Naive thymus-derived CD8-positive, alpha-beta T cell (primary cell): ENCODE measurements at places on chromosomes 4 and X. TPM values are rescaled to one million over a fixed set of nuclear protein-coding genes. Genes with fewer than 3 reads are reported as not detected.
A peak's percentile ranks its signal among the peaks of the same experiment; 100 is the strongest.

FGFBP2 gene
- total RNA-seq, result 12.8 TPM

DNA sequence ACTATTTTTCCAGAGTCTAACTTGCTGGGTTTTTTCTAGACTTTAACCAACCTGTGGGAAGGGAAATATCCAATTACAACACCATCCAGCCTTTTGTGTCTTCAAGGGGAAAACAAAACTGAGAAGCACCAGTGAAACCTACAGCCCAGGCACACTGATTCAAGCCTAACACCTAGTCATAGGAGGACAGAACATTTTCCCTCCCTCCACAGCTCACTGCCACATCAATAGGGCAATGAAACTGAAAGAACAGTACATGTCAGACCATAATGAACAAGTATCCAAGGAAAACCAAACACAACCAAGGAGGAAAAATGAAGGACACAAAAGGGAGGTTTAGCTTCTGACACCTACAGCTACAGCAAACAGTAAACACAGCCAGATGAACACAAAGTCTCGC, 17.6 kb downstream of the MAGEA8 start:
- no peak for DNase-seq

- DNase-seq, result no peak
Observed at GRCh38 chr4:178784491-178784890, 1342.3 kb upstream of the AGA start.

GRCh38 chr4:149322203-149322602, 493.4 kb downstream of the IQCM start:
- DNase-seq, result no peak

DNA sequence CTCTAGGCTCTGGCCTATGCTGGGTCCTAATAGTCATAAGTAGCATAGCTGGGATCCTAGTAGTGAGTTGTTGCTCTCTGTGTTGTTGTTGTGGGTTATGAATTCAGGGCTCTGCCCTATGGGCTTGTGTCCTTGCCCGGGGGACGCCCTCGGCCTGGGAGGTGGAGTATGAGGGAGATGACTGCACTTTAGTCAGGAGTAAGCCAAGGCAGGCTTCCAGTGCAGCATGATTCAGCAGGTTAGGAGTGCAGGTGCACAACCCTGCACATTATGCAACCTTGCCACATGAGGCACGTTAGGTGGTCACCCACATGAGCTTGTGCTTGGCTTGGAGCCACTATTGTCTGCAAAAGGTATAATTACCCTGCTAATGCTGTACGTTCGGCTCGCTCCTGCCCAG, 58.4 kb upstream of the CCDC149 start:
- DNase-seq, result no peak

SPANXC gene
- total RNA-seq, result not detected

GRCh38 chrX:49041744-49042580, 1.2 kb downstream of the TFE3 start:
- no peak for DNase-seq

SCRG1 gene
- total RNA-seq, result not detected

- DNase-seq, result no peak
Observed at GRCh38 chrX:130861462-130861861, 41.5 kb downstream of the ENOX2 start.

- DNase-seq, result no peak
Observed at GRCh38 chr4:7759635-7760034, 180.0 kb downstream of the AFAP1 start.

DNA sequence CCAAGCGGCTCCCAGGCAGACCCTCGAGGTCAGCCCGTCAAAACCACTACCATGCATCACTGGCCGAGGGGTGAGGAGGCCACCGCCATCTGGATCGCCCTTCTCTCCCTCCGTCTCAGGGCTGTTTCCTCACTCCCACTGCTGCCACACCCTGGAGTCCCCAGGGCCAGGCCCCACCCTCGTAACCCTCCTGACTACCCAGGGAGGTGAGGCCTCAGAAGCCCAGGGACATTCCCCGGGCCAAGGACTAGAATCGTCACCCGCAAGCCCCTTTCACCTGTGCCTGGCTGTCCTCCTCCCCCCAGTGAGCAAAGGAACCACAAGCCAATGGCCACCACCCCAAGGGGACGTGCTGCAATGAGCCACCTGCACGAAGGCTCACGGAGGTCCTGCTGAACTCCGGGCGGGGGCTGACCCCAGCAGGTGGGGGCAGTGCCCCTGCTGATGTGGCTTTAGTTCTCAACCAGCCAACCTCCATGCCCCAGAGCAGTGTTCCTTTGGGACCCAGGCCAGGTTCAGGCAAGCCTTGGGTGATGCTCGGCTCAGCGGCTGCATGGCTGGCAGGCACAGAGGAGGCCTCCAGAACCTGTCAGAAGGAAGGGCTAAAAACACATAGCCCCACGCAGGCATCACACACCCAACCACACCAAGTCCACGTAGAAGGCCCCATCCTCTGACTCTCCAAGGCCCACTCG, 23.8 kb downstream of the PPP2R2C start:
- DNase-seq, result peak; percentile 43

DNA sequence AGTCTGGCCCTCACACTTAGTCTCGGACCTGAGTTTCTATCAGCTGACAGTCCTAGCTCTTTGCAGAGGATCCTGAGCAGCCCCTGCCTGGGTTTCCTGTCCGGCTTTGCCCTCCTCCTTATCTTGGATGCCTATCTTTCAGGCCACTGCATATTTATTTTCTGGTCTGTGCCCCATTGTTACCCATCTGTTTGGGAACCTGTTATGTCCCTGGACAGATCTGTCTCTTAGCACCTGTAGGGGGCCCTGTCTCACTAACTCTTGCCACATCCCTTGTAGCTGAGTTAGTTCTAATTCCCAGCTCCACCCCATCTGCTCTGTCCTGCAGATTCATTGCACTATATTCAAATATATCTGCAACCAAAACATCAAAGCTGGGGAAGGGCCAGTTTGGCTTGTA, 514.9 kb upstream of the LCORL start:
- no peak for DNase-seq

- no peak for DNase-seq
Observed at GRCh38 chr4:122232633-122233032, 80.5 kb downstream of the BLTP1 start.

- DNase-seq, result no peak
Observed at GRCh38 chr4:28772066-28772465, 1911.4 kb downstream of the STIM2 start.

DNA sequence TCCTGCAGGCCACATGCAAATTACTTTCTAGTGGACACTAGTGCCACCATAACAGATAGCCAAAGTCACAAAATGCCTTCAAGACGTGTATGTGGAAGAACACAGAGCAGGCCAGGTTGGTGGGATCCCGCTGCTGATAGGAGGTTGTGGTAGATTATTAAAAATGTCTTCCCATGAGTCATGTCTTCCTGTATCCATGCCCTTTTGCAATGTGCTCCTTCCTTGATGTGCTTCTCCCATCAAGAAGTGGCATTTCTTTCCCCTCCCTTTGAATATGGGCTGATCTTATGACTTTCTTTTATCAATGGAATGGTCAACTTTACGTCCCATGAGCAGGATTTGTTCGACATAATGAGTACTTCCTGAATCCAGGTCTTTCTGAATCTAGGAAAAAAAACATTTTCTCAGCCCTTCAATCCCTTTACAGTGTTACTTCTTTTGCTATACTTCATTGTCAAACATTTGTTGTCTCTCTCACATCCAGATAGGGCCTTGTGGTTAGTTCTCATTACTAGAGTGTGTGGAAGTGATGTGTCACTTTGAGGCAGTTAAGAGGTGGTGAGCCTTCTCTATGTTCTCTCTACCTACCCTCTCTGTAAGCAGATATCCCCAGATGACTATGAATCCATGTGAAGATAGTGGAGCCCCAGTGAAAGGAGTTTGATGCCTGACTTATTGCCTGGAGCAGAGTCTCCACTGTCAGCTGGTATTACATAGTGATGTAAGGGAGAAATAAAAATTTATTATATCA, 519.2 kb upstream of the DIPK2B start:
- no peak for DNase-seq

NLRP2B gene
- total RNA-seq, result not detected

DNA sequence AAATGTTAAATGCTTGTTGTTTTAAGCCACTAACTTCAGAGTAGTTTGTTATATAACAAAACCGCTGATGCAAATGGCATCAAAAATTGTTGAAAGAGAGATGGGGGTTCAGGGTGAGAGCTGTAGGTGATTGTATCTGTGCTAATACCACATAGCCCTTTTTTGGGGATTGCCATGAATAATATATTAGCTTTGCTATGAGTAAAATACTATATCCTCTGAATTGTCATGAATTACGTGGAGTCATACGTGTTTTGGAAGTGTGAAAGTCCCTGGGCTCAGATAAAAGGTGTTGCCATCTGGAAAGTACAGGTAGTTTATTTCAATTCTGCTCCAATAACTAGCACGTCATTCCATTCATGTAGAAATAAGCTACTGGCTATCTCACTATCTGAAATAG, 30.6 kb downstream of the DYNLT3 start:
- no peak for DNase-seq

DNA sequence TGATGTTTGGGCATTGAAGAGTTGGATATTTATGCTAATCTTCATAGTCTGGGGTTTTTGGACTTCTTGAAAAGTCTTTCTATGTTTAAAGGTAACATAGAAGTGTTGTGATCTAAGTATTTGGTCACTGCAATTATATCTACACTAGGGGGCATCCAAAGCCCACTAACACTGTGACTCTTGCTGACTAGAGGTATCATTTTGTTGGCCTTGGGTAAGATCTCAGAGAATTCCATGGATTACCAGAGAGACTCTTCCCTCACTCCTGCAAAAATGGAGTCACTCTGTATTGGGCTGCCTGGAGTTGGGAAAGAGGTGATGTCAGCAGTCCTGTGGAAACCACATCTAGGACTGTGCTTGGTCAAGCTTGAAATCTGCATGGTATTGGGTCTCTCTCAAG, 1077.6 kb downstream of the FAM133A start:
- DNase-seq, result no peak

DNA sequence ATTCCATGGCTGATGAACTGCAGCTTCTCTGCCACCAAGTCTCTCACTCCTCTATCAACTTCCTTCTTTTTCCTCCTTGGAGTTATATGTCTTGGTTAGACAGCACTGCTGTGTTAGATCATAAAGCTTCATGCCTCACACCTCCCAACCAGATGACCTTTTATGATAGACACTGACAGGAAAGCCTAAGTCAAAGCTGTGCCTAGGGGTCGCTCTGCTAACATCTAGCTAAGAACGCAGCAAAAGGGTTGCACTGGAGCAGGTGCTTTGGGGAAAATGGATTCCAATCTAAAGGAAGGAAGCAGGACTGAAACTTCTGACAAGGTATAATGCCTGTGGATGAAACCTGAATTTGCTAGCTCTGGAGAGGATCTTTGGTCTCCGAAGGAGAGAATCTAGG, 509.7 kb downstream of the SMARCA1 start:
- DNase-seq, result no peak

FAM3A gene
- 66.0 TPM for total RNA-seq

GRCh38 chrX:21479695-21480270, 105.6 kb downstream of the CNKSR2 start:
- no peak for DNase-seq

PRR32 gene
- not detected for total RNA-seq

DNA sequence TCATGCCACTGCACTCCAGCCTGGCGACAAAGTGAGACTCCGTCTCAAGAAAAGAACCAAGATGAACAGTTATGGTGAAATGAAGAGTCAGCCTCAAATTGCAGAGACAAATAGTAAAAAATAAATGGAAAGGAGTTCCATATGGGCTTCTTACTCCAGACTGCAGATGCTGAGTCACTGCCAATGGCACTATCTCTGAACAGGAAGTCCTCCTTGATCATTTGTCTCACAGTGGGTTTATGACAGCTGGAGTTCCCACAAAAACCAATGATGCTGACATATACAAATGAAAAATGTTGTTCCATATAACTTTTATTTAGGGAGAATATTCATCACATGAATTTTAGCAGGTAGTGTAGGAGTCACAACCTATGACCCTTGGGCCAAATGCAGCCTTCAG, 631.6 kb downstream of the PCDH18 start:
- no peak for DNase-seq

GRCh38 chrX:47581731-47582647, at the start of gene TIMP1:
Gene TIMP1, plus strand, starts transcription at chrX:47582436. Its CDS starts 980 bp downstream, at chrX:47583416.
- peak; percentile 84 for DNase-seq

- DNase-seq, result no peak
Observed at GRCh38 chr4:171667906-171668305, 145.3 kb upstream of the GALNTL6 start.

CYSLTR1 gene
- 0.80 TPM for total RNA-seq

BOD1L1 gene
- total RNA-seq, result 84.5 TPM

ZCCHC12 gene
- not detected for total RNA-seq

DNA sequence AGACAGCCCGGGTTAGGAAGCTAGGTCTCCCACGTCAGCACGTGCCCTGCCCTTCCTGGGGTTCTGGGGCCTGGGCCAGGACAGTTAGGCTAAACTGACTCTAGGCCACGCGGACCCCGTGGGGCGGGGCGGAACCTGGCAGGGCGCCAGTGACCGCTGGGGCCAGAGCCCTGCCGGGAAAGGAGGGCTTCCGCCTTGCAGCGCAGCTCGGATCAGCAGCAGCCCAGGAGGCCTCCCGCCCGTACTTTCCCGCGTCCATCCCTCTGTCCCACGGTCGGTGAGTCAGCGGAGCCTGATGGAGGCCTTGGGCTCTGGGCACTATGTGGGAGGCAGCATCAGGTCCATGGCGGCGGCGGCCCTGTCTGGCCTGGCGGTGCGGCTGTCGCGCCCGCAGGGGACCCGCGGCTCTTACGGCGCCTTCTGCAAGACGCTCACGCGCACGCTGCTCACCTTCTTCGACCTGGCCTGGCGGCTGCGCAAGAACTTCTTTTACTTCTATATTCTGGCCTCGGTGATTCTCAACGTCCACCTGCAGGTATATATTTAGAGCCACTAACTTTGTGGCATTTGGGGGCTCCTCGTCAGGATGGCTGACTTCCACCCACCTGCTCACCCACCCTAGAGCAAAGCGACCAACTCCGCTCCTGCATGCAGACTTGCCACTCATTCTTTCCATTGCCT, at the start of gene SMIM10:
TSS of gene SMIM10 (plus strand) at position 191 of the 681 bp plus-strand sequence. CDS start at position 296, 105 bp downstream.
- peak; percentile 1 for DNase-seq

DNA sequence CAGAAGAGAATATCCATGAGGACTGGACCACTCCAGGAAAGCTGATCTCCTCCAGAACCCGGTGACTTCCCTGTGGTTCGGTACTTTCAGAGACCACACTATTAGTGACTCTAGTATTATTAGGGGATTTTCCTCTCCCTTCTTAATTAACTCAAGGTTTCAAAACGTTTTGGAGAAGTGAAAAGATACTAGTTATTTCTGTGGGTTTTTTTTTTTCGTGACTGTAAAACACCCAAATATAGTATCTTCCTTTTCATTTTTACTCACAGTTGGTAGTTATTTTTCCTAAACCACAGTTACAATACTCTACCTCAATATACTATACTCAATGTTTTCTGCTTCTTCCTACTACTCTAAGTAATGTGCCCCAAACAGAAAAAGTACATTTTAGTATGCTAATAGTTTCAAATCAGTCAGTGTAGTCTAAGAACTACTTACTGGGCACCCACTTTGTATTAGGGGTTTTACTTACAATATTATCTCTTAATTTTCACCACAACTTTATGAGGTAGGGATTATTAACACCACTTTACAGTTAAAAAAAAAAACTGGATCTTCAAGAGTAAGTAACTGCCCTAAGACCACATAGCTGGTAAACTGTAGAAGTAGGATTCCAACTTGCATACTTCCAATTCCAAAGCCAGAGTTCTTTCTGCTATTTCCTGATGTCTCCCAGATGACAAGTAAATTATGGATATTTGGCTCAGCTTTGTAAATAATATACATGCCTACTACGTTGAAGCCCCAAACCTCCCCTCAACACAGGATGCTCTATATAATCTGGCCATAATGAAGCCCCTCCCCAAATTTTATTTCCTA, 45.0 kb downstream of the SLC9A7 start:
- DNase-seq, result no peak

MTNR1A gene
- not detected for total RNA-seq

F9 gene
- not detected for total RNA-seq

RP2 gene
- 7.5 TPM for total RNA-seq

PDCL2 gene
- total RNA-seq, result not detected

- no peak for DNase-seq
Observed at GRCh38 chrX:127112726-127113125, 293.2 kb downstream of the PRR32 start.
